ENCODE measurements at places on chromosomes 4 and X.

DNA sequence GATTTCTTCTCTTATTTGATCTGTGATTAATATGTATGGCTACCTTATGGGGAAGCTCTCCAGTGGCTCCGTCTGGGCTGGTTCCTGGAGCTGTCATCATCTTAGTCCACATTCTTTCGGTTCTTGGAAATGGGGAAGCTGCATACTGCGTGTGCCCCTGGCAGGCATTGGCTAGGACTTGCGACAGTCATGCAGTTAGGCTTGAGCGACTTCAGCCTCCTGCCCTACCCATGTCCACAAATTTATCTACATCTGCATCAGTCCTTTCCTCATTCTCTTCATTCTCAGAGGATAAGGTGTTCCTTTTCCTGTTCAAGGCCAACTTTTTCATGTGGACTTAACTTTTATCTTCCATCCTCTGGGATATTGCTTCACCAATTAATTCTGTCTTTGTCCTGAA lies 214.2 kb downstream of the RELL1 start:
- DNase-seq: peak; percentile 50

GRCh38 chr4:150242820-150243458 lies 164.7 kb downstream of the DCLK2 start:
- DNase-seq: no peak

DNA sequence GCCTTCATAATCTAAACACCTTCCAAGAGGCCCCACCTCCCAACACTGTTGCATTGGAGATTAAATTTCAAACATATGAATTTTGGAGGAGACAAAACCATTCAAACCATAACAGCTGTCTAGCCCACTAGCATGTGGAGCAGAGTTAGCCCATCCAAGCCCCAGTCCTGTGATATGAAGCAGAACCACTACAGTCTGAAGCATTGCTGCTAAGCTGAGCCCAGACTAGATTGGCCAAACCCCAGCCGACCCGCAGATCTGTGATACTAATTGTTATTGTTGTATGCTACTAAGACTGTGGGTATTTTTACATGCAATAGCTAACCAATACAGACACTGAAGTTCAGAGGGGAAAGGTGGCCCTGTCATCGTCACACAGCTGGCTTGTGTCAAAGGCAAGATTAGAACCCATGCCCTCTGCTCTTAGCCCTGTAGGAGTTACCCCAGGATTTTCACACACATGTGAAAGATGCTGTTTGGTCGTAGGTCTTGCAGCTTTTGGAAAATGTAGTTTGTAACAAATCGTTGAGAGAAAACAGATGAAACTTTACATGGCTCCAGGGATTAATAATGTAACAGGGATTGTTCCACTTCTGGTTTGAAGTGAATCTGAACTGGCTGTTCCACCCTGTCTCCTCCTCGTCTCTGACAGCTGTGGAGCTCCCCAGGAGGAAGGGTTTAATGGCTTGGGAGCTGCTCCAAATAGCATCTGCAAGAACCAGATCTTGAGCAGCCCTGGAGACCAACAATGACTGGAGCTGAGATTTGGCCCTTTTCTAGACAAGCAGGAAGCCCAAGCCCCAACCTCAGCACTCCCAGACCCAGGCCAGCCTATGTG lies 517.5 kb downstream of the MID1IP1 start:
- DNase-seq: no peak

- DNase-seq: no peak
These were observed 34.7 kb upstream of the TASL start for GRCh38 chrX:30612250-30612655.

- no peak for DNase-seq
These were observed 43.2 kb downstream of the GALNT7 start for GRCh38 chr4:173211838-173212237.

GRCh38 chrX:155065035-155065734 lies 5.8 kb downstream of the CMC4 start:
- no peak for DNase-seq

DNA sequence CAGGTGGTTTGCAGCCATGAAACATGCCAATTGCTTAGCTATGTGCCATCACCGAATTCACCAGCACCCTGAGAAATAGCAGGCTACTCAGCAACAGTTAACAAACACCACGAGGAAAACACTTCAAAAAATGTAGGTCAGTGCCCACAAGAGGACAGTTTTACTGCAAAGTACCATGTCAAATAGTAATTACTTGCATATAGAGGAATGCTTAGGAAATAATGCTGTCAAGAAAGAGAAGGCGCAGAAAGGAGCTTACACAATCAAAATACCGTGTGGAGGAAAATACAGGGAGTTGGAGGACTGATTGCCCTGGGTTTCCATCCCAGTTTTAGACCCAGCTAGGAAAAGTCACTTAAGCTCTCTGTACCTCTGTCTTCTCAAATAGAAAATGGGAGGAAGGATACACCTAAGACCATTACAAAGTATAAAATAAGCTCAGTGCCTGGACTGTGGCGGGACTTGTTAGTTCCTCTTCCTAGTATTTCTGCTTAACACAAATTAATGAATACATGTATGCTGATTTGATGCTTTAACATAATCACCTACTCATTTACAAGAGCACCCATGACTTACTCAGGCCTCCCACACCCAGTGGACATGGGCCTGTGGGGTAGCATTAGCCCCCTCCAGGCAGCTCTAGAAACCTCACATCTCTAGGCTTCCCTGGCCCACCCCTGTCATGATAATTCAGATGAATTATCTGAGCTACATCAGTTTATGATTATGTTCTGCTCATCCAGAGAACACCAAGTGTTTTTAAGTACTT lies 44.5 kb upstream of the IL21 start:
- DNase-seq: no peak

DNA sequence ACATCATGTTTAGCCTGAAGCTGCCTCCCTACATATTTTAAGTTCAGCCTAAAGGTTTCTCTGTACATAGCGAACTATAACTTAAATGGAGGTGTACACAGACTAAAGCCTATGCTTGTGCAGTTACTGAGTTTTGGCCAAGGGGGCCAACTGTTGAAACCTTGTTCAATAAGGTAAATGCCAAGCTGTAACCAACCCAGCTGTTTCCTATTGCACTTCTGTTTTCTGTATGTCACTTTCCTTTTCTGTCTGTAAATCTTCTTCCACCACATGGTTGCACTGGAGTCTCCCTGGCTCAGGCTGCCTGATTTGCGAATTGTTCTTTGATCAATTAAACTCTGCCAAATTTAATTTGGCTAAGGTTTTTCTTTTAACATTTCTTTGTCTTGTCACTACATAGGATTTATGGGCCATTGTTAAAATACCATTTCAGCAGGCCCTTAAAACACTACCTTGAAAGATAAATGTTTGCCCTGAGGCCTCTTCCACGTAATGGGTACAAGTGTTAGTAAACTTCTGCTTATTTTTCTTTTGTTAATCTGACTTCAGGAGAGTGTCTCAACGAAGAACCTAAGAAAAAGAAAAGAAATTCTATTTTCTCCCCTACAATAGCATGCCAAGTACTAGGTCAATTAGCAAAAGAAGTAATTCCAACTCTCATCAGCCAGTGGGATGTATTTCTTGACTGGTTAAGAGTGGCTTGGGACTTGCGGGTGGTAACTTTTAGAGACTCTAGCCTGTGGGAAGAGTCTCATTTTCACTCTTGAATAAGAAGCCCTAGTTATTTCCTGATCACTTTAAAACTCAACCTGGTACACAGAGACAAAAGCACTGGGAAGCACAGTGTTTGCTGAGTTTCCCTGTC lies 45.7 kb upstream of the PRSS12 start:
- DNase-seq: no peak

GRCh38 chr4:60655356-60655755 lies 544.8 kb upstream of the ADGRL3 start:
- DNase-seq: no peak

DNA sequence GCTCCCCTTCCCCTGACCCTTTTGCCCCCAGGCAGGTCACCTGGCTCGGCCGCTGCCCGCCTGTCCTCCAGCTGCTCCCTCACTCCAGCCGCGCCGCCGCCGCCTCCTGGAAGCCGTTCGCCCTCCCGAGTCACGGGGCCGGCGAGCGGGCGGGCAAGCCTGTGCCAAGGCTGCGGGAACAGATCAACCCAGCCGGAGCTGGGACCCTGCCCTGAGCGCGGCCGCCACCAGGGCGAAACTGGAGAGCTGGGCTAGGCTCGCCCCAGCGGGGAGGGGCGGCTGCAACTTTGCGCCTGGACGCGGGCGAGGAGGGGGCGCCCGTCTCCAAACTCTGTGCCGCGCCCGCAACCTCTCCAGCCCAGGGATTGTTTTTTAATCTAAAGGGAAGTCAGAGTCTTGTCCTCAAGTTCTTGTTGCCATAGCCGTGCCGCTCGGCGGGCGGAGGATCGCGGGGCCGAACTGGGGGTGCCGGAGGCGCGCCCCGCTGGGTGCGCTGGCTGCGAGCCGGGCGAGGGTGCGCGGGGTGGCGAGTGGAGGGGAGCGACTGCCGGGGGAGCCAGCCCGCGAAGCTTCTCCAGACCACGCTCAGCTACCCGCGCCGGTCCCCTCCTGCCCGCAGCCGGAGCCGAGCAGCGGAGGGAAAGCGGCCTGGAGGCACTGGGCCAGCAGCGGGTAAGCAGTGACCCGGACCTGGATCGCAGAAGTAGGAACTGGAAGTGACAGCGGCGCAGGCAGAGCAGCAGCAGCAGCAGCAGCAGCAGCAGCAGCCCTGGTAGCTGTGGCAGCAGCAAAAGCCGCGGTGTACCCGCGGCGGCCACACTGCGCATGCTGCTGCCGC lies 13.4 kb downstream of the ARHGEF6 start:
- peak; percentile 49 for DNase-seq

DNA sequence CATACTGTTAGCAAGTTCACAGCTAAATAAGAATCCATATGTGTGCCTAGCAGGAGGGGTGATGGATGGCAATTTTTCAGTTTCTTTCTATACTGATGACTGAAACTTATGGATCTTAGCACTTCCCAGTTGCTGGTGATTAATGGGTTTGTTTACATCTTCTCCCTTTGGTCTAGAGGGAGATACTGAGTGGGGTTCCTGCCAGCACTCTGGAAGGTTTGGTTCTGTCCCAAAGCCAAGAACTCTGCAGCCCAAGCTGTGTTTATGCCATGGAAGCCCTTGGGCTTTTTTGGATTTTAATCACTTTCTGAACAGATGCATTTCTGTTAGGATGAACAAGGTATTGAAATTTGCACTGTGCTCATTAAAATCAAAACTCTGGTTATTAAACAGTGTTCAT lies 43.5 kb downstream of the DDIT4L start:
- no peak for DNase-seq

DNA sequence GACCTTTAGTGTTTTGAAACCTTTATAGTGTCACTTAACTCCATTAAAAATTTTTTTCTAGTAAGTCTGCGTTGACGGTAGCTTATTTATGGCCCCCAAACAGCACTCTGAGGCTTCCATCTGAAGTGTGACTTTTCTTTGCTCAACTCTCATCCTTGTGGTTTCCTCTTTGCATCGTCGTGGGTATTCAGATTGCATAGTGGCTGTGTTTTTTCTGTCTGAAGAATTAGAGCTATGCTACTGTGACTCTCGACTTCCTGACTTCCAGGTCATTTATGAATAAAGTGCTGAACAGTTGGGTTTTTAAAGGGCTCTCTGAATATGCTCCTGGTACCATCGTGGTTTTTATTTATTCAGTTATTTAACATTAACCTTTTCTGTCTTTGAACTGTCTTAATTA lies 44.9 kb downstream of the JADE1 start:
- no peak for DNase-seq

DNA sequence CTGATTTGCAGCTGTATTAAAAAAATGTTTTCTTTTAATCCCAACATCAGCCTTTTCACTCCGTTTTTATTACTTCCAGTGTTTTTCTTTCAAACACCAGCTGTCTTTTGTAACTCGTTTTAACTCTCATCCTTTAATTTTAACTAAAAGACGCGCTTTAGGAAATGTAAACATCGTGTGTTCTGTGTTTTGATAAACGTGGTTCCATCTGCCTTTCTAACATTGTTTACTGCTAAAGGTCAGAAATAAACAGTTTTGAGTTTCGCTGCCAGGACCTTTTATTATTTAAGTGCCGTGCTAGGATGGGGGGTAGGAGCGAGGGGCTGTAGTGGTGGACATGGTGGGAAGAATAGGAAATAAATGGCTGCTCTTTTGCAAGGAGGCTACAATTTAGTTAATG lies 1.5 kb downstream of the N4BP2 start:
- DNase-seq: no peak

DNA sequence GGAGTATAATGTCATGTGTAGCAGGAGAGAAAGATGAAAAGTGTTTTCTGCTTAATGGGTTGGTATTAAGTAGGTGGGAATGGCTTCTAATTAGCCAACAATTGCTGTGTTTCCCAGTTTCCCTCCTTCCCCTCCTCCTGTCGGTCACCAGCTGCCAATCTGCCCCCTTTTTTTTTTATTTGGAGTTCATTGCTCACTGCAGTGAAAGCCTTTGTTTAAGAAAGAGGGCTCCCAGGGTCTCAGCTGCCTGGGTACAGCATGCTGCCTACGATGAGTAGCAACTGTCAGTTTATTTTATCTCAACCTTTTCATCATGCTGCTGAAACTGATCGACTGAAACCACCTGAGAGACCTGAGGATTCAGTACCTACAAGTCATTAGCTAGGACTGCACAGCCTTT lies 149.0 kb downstream of the POU4F2 start:
- DNase-seq: no peak

GRCh38 chr4:2318885-2319284 lies 57.0 kb upstream of the MXD4 start:
- DNase-seq: no peak

- DNase-seq: no peak
These were observed 8.5 kb upstream of the AKAP17A start for GRCh38 chrX:1582686-1583437.

DNA sequence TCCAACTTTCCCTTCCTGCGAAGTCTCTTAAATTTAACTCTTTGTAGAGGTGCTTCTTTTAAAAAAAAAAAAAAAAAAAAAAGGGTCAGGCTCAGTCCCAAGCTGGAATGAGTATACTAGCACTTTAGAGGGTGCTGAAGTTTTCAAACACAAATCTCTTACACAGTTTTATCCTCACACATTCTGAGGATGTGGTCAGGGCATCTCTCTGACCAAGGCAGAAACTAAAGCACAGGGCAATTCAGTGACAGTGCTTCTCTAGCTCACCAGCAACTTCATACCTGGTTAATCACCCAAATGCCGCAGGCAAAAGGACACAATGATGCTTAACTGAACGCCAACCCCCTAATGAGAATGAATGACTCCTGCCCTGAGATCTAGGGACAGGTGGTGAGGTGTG lies 9.8 kb upstream of the PGM2 start:
- no peak for DNase-seq

DNA sequence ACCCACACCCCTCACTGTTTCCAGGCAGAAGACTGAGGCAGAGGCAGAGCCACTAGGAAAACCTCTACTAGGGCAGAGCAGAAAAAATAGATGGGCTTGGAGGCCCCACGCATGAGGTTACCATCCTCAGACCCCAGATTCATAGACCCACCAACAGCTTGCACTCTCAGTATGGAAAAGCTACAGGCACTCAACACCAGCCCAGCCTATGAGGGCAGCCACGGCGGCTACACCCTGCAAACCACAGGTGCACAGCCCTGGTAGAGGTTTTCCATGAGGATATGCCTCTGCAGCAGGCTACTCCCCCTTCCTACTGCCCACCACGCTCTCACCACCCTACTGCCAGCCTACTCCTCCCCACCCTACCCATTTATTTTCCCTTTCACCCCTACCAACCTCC lies 235.1 kb downstream of the CWH43 start:
- DNase-seq: no peak

Data from left colon (tissue), 2 donors.